Skin of body (tissue), 3 donors: ENCODE measurements at places on chromosomes 7 and 10. TPM values are rescaled to one million over a fixed set of nuclear protein-coding genes. Genes with fewer than 3 reads are reported as not detected.

CH25H gene
- total RNA-seq: 4.1 TPM

HIPK2 gene
- total RNA-seq: 7.7 TPM

DNA sequence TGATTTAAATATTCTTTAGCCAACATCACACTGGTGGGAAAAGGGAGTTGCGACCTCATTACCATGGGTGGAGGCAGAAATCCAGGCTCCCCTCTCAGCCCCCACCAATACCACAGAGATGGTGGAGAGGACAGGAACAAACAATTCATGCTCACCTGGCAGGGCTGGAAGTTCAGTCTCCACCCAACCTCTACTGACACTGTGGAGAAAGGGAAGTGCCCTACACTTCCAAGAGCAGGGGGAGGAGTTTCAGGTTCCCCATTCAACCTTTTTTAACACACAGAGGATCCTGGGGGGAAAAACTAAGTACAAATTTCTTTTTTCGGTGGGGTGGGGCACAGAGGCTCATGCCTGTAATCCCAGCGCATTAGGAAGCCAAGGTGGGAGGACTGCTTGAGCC, 210.1 kb upstream of the KCTD7 start:
- no peak for DNase-seq

DNA sequence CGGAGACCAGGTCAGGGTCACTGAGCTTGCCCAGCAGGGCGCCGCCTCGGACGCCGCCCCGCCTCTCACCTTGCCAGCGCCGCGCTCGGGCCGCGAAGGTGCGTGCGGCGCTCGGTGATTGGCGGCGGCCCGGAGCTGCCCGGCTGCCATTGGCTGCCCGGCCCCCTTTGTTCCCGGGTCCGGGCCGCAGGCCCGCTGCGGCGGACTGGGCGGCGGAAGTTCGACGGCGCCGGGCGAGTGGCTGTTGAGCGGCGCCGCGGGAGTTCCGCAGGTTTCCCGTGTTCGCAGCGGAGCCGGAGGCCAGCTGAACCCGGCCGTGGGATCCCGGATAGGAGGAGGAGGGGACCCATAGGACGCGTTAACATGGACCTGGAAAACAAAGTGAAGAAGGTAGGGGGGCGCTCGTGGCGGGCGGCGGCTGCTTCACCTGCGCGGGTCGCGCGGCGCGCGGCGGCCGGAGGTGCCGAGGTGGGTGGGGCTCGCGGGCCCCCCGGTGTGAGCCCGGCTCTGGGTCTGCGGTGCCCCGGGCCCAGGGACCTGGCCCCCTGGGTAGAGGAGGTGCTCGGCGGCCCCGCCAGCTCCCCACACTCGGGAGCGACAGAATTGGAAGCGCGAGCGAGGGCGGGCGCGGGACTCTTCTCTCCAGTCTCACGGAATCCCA, at the start of gene TES:
TSS of gene TES (plus strand) at position 195 of the 661 bp plus-strand sequence. CDS start at position 364, 169 bp downstream.
- peak; percentile 10 for DNase-seq

GRCh38 chr10:1734288-1734687, 3.0 kb downstream of the ADARB2 start:
- no peak for DNase-seq

GRCh38 chr7:49791088-49791741, 17.8 kb downstream of the VWC2 start:
- DNase-seq: peak; percentile 44
